ENCODE measurements at places on chromosomes 5 and 9.
A peak's percentile ranks its signal among the peaks of the same experiment; 100 is the strongest.

- peak; percentile 71 for DNase-seq
Observed at GRCh38 chr5:159071382-159071781, 28.3 kb downstream of the EBF1 start.

- DNase-seq = no peak
Observed at GRCh38 chr9:69678843-69679538, 6.8 kb upstream of the APBA1 start.

GRCh38 chr5:67875601-67876000, 340.0 kb upstream of the PIK3R1 start:
- DNase-seq = no peak

- no peak for DNase-seq
Observed at GRCh38 chr5:28714907-28715698, 1676.7 kb upstream of the CDH9 start.

DNA sequence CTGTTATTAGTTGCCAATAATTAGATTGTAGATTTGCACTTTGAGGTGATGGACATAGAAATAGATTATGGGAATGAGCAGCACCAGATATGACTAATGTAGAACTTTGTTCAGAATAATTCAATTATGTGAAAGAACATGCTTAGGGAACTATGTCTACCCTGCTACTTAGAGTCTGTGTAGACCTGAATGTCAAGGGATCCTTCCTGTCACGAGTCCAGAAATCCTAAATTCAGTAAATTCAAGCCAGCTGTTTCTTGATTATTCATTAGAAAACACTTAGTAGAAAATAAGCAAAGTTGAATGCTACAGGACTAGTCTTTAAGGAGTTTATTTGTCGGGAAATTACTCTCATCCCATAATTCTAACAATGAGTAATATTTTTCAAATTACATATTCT, 887.3 kb upstream of the SEMA6A start:
- DNase-seq = no peak

- DNase-seq = no peak
Observed at GRCh38 chr9:94801681-94802080, 75.2 kb downstream of the AOPEP start.

Data from T-helper 2 cell (primary cell).